ENCODE measurements at places on chromosomes 6 and 20. TPM values are rescaled to one million over a fixed set of nuclear protein-coding genes. Genes with fewer than 3 reads are reported as not detected.

PRPH2 gene
- not detected for total RNA-seq

COL12A1 gene
- 57.5 TPM for total RNA-seq

GRCh38 chr20:46672543-46673148, 16.6 kb downstream of the TP53RK start:
- DNase-seq = no peak

- DNase-seq = no peak
Measured at GRCh38 chr20:58542411-58543095, 27.4 kb upstream of the APCDD1L start.

DNA sequence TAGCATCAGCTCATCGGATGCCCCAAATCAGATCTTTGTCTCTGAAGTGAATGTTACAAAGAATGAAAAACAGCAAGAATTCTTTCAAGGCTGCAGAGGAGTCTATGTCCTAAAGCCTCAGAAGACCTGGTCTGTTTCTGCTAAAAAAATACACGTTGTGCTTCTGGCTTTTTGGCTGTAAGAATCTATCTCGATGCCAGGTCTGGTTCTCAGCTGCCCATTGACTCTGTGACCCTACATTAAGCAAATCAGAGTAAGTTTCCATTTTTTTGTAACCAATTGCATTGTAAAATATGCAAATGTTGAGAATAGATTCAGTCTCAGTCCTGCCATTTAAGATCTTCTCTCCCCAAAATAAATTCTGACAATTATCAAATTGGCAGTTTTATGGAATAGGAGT, 705.4 kb downstream of the RFPL4B start:
- DNase-seq = no peak

GRCh38 chr6:147285087-147285855, 81.1 kb downstream of the STXBP5 start:
- no peak for DNase-seq

HMGCLL1 gene
- not detected for total RNA-seq

MYCT1 gene
- 2.1 TPM for total RNA-seq

PROCR gene
- total RNA-seq = 32.2 TPM

DNA sequence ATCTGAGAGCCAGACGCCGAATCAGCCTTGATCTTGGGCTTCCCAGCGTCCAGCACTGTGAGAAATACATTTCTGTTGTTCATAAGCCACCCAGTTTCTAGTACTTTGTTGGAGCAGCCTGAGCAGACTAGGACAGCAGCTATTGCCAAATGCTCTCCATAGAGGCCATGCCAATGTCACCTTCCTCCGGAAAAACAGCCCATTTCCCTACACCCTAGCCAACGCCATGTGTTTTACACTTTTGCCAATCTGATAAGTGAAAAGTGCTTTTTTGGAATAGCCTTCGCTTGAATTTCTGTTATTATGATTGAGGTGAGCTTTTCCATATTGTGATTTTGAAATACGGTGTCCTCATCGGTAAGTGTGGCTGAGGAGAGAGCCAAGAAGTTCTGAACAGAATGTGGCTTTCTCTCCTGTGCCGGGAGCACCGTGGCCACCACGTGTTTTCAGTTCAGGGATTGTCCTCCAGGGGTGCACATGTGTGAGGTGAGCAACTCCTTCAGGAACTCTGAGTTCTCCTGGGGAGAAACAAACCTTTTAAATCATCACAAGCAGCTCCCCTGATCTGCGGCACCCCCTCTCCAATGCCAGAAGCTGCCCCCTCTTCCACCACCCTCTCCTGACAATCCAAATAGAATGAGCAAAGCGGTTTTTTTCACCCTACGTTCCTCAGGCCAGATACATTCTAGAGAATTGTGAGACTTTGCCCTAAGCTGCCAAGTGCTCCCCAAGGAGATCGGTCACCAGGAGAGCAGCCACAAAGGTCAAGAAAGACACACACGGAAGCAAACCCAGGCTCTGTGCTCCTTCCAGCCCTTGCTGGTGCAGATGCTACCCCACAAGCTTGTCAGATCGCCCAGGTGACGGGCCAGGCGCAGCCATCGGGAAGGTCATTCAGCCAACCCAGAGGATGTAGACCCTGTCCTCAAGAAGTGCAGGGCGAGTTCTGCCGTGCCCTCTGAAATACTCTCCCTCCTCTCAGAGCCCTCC, 36.0 kb downstream of the TAF8 start:
- DNase-seq = no peak

GRCh38 chr20:43065299-43065698, 124.4 kb downstream of the PTPRT start:
- no peak for DNase-seq

CDH26 gene
- total RNA-seq = 1.1 TPM

TMEM244 gene
- not detected for total RNA-seq

GRCh38 chr6:5459346-5459745, 198.0 kb downstream of the FARS2 start:
- DNase-seq = no peak

KIF3B gene
- total RNA-seq = 9.7 TPM

DNA sequence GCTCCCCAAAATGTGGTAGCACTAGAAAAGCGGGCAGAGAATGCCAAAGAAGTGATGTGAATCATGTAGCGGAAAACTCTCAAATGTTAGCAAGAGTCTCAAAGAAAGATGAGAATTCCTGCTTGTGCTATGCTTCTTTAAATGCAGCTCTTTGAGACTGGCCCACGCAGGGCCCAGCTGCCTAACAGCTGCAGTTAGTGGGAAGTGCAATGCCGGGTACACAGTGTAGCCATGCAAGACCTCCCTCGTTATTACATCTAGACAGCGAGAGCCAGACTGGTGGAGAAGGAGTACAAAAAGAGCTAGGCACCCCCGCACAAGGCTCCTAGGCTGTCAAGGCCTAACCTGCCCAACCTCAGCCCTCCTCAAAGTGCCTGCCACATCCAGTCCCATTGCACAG, 201.7 kb upstream of the PRDM1 start:
- no peak for DNase-seq

DNA sequence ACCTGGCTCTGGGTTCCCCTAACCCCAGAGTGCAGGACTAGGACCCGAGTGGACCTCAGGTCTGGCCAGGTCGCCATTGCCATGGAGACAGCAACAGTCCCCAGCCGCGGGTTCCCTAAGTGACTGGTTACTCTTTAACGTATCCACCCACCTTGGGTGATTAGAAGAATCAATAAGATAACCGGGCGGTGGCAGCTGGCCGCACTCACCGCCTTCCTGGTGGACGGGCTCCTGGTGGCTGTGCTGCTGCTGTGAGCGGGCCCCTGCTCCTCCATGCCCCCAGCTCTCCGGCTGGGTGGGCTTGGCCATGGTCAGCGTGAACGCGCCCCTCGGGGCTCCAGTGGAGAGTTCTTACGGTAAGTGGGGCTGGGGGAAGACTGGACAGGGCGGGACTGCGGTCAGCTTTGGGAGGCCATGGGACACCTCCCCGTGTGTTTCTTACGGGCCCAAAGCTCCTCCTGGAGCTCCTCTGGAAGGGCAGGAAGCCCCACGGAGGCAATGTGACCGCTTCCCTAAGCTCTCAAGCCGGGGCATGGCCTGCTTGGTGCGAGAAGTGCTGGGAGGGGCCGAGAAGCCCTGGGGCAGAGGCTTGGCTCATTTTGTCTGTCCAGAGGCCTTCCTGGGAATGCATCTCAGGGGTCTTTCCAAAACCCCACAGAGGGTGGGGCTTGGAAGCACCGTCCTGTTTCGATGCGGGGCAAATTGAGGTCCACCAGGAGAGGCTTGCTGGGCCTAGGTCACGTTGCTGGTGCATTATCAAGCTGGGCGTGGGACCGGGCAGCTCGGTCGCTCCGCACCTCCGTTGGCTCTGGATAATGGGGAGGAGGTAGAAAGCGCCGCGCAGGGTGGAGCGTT, at the start of gene HNF4A:
Gene HNF4A, plus strand, starts transcription at position 202 of the 855 bp plus-strand sequence. Its CDS starts 106 bp downstream, at position 308.
- DNase-seq = no peak

LY6G5C gene
- not detected for total RNA-seq

PLCB1 gene
- total RNA-seq = 7.1 TPM

DNA sequence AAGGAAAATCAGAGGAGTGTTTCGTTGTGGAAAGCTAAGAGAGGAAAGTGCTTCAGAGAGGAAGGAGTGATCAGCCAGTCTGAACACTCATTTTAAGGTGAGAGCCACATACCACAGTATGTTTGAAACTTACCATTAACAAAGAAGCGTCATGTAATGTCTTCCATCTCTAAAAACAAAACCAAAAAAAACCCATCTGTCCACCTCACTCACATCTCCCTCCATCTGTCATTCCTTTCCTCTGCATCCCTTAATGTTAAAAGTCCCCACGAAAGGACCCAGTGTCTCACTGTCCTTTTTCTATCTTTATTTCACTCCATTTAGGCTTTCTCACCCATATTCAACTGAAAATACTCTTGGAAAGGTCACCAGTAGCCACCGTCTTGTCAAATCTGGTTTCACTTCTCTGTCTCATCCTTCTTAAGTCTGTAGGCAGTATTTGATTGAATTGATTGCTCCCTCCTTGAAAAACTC, 59.4 kb upstream of the GNRH2 start:
- no peak for DNase-seq

- DNase-seq = no peak
Measured at GRCh38 chr20:3208786-3209256, 477 bp upstream of the ITPA start.

DNA sequence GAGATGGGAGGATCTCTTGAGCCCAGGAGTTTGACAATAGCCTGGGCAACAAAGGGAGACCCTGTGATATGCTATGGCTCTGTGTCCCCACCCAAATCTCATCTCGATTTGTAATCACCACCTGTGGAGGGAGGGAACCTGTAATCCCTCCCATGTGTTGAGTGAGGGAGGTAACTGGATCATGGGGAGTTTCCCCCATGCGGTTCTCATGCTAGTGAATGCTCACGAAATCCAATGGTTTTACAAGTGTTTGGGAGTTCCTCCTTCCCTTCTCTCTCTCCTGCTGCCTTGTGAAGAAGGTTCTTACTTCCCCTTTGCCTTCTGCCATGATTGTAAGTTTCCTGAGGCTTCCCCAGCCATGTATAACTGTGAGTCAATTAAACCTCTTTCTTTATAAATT, 3.4 kb downstream of the NUDT3 start:
- no peak for DNase-seq

TTK gene
- total RNA-seq = 4.5 TPM

DYNLT2 gene
- 0.59 TPM for total RNA-seq

CTCFL gene
- not detected for total RNA-seq

DNA sequence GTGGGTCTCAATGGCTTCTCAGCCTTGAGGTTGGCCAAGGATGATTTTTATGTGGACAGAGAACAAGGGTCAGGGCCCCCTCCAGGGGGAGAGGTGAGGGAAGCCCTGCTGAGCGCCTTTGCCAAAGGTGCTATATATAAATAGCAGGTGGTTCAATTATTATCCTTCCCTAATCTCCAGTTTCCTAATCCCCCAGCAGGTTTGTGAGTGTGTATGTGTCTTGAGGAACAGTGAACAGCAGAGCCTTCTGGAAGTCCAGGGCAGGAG, 3.2 kb upstream of the SIRPA start:
- no peak for DNase-seq

GRCh38 chr6:157487110-157487773, 106.3 kb downstream of the ZDHHC14 start:
- no peak for DNase-seq

- DNase-seq = no peak
Measured at GRCh38 chr6:136030131-136030530, 178.6 kb downstream of the PDE7B start.

DNA sequence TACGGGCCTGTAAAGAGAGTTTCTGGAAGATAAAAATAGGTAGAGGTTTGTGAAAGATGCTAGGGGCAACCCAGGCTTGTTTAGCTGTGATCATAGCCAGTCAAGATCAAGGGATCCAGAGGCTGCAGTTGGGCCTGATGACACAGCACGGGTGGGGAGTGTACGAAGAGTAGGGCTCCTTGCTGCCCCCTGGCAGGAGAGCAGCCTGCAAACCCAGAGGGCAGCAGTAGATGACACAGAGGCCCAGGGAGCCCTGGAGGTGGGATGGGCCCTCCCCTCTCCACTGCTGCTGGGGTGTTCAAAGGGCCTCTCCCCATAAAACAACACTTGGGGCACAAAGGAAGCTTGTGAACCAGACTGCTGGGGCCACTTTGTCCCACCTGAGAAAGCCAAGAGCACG, 47.2 kb downstream of the VEGFA start:
- no peak for DNase-seq

SGK2 gene
- 2.5 TPM for total RNA-seq

- no peak for DNase-seq
Measured at GRCh38 chr6:88301256-88301655, 135.1 kb upstream of the CNR1 start.

TUBB2B gene
- 11.4 TPM for total RNA-seq

DNA sequence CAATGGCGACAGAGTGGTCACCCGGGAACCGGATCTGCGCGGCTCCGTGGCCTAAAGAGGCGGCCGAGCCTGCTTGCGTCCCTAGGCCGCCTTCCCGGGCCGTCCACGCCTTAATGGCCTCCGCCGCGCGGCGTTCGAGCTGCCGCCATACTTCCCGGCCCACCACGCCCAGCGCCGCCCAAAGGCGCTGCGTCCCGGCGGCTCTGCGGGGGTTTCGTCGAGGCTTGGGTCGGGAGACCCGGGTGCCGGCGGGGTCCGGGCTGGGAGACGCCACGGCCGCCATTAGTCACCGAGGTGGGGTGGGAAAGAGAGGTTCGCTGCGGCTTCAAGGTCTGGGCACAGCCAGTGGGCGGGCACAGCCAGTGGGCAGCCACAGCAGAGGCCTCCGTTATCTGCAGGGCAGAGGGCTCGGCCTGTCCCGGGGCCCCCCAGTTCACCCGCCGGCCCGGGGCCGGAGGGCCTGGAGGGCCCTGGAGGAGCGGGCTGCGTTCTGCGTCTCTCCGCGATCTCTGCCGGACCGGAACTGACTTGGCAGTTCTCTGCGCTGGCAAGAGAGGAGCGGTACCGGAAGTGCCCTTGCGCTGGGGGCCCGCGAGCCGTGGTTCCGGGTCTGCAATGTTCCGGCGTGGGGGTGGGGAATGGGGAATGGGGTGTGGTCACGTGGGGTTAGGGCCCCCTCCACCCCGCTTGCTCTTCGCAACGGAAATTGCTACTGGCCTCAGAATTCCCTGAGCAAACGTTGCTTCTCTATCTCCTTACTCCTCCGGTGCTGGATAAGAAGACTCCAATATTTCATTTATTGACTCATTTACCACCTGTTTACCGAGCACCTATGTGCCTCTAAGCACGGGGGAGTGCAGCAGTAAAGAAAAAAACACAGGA, 82.3 kb downstream of the CNBD2 start:
- peak; percentile 98 for DNase-seq
